Lower leg skin (tissue), 4 donors: ENCODE measurements at places on chromosomes 5 and 9. TPM values are rescaled to one million over a fixed set of nuclear protein-coding genes. Genes with fewer than 3 reads are reported as not detected.

DNA sequence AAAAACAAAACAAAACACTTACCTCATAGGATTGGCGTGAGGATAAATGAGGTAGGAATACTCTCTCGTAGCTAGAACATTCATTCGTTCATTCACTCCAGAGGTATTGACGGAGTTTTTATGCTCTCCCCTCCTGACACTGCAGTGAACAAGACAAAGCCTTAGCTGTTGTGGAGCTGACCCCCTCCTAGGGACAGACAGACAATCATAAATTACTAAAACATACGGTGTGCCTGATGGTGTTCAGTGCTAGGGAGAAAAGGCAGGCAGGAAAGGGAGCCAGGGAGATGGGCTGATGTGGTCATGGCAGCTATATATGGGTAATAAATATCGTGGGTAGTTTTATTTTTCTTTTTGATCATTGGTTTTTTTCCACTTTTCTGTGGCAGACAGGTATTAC, 5.7 kb upstream of the BRD3 start:
- peak; percentile 7 for DNase-seq

DNA sequence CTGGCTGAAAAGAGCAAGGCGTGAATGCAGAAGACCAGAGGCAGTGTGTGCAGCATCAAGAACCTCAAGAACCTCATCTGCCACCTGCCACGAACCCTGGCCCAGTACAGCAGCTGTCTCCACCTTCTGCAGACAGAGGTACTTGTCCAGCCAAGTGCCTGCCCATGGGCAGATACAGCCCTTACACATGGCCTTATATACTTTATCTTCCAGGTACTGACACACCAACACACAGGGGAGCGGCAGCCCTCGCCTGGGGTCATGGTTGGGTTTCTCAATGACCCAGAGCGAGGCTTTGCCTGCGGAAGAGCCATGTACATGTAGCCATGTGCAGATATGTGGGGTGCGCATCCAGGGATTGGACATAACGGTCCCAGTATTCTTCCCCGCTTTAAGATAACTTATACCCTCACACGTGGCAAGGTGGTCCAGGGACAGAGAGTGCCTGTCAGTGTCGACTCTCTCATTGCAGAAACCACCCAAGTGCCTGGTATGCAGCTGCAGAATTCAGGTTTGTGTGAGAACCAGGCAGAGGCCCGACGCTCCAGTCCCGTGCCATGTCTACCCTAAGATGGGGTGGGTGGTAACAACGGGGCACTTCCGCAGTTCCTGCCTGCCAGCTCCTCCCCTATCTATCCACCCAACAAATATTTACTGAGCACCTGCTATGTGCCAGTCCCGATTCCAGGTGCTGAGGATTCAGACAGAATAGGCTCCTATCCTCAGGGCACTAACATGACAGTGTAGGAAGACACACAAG, 206.9 kb downstream of the FSTL4 start:
- peak; percentile 54 for DNase-seq

DNA sequence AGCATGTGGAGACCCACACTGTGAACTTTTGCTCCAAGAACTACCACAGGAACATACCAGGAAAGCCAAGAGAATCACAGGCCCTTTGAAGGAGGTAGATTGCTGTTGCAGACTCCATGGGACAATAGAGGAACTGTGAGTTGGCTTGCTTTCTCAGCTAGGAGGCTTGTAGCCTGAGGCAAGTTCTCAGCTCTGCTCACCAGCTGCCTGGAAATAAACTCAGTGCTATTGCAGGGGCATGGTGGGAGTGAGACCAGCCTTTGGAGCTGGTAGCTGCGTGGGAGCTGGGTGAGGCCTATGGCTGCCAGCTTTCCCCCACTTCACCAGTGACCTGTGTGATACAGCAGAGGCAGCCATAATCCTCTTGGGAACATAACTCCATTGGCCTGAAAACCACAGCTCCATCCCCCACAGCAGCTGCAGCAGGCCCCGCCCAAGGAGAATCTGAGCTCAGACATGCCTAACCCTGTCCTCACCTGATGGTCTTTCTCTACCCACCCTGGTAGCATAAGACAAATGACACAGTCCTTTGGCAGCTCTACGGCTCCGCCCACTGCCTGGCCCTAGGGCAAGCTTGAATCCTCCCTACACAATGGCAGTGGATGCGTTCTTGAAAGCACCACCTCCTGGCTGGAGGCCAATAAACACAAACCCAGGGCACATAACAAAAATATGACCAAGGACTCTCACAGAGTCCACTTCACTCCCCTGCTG, 389.5 kb downstream of the KIF4B start:
- DNase-seq, result no peak

DNA sequence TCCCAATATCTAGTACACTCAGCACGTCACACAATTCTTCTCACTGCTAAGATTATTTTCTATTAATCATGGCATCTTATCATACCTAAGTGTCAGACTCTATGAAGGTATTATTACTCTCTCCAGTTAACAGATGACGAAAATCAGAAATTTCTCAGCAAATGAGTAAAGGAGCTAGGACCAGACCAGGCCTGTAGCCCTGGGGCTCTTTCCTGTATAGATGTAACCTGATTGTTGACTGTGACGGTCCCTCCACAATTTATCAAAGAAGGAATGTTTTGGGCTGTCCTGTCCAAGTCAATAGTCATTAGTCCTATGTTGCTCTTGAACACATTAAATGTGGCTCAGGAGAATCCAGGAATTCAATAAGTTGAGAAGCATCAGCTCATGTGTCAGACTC, 106.2 kb downstream of the ST8SIA4 start:
- no peak for DNase-seq

- DNase-seq, result no peak
Observed at GRCh38 chr5:96794757-96795156, 13.0 kb downstream of the ERAP1 start.

DNA sequence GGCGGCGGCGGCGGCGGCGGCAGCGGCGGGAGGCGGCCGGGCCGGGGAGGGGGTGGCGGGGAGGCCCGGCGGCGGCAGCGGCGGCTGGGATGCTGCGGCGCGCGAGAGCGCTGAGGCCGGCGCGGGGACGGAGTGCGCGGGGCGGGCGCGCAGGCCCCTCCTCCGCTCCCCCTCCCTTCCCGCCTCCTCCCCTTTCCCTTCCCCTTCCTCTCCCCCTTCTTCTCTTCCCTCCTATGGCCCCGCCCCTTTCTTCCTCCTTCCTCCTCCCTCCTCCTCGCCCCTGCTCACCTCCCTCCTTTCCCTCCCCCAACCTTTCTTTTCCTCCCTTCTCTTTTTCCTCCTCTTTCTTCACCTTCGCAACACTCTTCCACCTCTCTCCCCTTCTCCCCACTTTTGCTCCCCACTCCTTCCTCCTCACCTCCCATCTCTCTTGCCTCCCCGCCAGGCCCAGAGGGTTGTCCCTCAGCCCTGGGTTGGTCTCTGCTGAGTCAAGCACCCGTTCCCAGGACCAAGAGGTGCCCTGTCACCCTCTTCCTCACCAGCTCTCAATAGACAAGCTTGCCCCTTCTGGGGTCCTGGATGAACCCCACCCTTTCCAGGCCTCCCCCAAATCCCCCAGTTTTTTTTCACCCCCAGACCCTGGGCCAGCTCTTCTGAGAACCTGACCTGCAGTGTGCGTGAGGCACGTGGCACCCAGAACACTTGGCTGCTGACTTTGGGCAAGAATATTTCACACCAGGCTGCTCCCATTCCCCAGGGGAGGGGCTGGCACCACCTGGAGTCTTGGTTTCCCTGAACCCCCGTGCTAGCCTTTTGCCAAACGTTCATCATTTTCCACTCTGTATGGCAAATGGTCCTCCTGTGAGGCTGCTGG, at the start of gene SEMA4D:
SEMA4D (minus strand) TSS at position 136 of the 874 bp plus-strand sequence. CDS start 92,657 bp downstream, outside the sequence.
- DNase-seq, result peak; percentile 84

GRCh38 chr9:127703289-127703946, 3.4 kb upstream of the CFAP157 start:
- DNase-seq, result no peak

- DNase-seq, result no peak
Observed at GRCh38 chr5:62701036-62701435, 122.4 kb downstream of the LRRC70 start.

DNA sequence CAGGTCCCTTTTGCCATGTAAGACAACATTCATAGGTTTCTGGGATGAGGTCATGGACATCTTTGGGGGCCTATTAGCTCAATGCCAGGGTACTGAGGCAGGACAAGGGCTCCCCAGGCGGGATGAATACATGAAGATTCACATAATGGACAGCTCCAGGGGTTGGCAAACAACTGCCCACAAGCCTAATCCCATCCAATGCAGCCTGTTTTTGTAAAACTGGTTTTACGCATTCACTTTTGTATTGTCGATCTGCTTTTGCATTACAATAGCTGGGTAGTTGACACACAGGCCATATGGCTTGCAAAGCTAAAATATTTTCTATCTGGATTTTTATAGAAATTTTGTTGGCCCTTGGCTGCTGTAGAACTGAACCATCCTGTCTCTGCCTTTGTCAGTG, 248.5 kb upstream of the PANK3 start:
- DNase-seq, result no peak

DNA sequence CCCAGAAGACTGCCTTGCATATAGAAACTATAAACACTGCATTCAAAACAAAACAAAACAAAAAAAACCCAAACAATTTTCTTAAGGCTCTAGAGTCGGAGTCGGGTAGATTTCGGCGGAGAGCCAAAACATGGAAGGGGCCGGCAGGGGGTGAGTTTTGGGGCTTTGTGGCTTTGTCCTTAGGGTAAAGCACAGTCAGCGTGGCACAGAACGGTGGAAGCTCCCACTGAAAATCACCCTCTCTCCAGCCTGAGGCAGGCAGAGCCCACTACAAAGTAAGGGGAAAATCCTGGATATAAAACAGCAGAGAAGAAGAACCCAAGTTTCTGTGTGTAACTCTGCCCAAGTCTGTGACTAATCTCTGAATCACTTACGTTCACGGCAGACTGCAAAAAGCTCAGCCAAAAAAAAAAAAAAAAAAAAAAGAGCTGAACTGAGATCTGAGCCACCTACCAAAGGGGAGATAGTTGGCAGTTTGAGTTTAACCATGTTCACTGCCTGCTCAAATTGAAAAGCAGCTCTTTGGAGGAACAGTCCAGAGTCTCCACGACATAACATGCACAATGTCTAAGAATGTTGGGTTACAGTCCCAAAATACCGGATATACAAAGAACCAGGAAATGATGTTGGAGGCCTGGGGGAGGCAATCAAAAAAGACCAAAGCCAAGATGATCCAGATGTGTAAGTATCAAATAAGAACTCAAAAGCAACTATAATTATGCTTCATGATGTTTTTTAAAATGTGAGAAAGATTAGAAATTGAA, 26.6 kb upstream of the OR2K2 start:
- peak; percentile 18 for DNase-seq

GRCh38 chr9:8754751-8755150, 955.2 kb upstream of the DMAC1 start:
- DNase-seq, result no peak

DNA sequence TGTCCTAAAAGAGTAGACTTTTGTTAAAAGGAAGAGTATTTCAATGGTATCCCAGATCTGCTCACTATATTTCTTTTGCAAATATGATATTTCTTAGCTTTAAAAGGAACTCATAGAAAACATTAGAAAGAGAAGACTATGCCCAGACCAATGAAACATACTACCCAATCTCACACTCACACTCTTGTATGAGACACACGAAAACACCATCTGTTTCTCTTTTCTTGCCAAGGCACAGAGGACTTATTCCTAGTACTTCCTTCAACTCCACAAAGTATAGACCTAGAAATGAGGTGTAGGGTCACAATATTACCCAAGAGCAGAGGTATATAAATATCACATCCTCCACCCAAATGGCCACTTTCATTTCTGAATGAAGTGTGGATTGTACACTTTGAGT, 292.4 kb upstream of the ACO1 start:
- no peak for DNase-seq

- no peak for DNase-seq
Observed at GRCh38 chr5:100603141-100603540, 68.0 kb downstream of the FAM174A start.

- no peak for DNase-seq
Observed at GRCh38 chr5:5350101-5350500, 72.4 kb upstream of the ICE1 start.

GRCh38 chr9:91150998-91151717, 210.6 kb downstream of the AUH start:
- no peak for DNase-seq

DNA sequence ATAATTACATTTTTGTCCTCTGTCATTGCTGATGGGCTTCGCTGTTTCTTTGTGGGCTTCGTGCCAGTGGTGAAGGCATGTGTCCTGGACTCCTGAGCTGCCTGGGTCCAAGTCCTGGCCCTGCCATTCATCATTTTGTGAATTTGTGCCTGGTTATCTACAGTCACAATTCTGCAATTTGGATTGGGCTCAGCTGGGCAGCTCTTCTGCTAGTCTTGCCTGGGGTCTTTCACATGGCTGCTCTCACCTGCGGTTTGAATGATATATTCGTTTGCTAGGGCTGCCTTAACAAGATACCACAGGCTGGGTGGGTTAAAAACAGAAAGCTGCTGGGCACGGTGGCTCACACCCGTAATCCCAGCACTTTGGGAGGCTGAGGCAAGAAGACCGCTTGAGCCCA, 192.7 kb upstream of the IER5L start:
- no peak for DNase-seq

- peak; percentile 92 for DNase-seq
Observed at GRCh38 chr5:123035918-123036390, 571 bp downstream of the PPIC start.

DNA sequence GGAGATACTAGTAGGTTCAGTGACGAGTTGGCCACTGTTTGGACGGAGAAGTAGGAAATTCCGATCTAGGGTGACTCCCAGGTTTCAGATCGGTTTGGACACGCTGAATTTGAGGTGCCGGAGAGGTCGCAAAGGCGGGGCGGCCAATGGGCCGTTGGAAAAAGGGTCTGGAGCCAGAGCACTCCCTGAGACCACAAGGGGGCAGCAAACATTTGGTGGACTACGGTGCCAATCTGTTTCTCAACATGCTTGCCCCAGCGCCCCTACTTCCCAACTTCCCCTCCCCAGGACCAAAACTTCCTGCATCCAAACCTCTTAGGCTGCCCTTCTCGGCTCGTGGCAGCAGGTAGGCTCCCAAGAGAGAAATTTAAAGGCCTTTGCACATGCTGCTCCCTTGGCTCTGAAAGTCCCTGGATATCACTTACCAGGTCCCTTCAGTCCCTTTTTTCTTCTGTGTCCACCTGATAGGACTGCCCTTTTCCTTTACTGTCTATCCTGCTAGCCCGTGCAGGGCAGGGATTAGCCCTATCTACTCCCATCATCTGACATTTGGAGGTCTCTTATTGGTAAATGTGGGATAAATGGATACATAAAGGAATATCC, 992 bp upstream of the RPP25L start:
- DNase-seq, result peak; percentile 83

GRCh38 chr5:84709075-84709474, 324.4 kb upstream of the EDIL3 start:
- no peak for DNase-seq

- no peak for DNase-seq
Observed at GRCh38 chr9:84504360-84504759, 163.8 kb upstream of the SLC28A3 start.

The FGD3 gene
- total RNA-seq, result 3.4 TPM

The ATP10B gene
- 17.9 TPM for total RNA-seq

The TEK gene
- 2.5 TPM for total RNA-seq

The TMEM252 gene
- total RNA-seq, result not detected

The PCDHGA4 gene
- 1.9 TPM for total RNA-seq

The GRIA1 gene
- total RNA-seq, result 0.12 TPM

The PCDHA9 gene
- 0.06 TPM for total RNA-seq

The DBH gene
- total RNA-seq, result not detected

The NEUROG1 gene
- total RNA-seq, result not detected
